ENCODE measurements at places on chromosomes 2 and 18.

- DNase-seq: no peak
Measured at GRCh38 chr2:96485751-96486651, 19.2 kb downstream of the NEURL3 start.

- DNase-seq: no peak
Measured at GRCh38 chr2:130765464-130765863, 10.1 kb downstream of the AMER3 start.

GRCh38 chr2:137809252-137809651 is 155.0 kb upstream of the HNMT start:
- DNase-seq: no peak

DNA sequence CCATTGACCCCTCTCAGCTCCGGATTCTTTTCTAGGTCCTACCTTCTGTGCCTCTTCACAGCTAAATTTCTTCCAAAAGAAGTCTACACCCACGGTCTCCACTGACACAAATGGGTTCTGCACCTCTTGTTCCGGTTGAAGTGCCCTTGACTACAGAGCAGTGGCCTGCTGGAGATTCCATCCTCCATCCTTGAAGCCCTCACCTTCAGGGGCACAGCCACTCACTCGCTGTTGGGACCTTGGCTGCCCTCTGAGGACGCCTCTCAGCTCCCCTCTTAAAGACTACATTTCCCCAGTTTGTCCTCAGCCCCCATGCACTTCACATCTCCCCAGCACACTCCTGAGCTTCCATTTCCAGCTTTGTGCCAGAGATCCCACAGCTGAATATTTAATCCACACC is 226.3 kb downstream of the ATAD2B start:
- DNase-seq: no peak

DNA sequence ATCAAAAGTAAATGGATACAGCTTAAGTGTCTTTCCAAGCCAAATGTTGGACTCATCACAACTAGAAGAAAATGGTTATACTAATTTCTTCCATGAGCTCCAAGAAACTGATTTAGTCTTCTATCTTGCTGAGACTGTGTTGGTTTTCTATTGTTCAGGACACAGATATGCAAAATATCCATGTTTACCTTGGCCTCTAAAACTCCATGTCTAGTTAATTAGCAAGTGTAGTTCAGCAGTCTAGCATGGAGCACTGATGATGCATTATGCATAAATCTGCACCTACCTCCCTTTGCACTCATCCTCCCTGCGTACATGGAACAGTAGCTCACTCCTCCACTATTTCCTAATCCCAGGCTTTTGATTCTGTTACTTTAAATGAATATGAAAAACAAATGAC is 731.4 kb upstream of the CHAC2 start:
- no peak for DNase-seq

DNA sequence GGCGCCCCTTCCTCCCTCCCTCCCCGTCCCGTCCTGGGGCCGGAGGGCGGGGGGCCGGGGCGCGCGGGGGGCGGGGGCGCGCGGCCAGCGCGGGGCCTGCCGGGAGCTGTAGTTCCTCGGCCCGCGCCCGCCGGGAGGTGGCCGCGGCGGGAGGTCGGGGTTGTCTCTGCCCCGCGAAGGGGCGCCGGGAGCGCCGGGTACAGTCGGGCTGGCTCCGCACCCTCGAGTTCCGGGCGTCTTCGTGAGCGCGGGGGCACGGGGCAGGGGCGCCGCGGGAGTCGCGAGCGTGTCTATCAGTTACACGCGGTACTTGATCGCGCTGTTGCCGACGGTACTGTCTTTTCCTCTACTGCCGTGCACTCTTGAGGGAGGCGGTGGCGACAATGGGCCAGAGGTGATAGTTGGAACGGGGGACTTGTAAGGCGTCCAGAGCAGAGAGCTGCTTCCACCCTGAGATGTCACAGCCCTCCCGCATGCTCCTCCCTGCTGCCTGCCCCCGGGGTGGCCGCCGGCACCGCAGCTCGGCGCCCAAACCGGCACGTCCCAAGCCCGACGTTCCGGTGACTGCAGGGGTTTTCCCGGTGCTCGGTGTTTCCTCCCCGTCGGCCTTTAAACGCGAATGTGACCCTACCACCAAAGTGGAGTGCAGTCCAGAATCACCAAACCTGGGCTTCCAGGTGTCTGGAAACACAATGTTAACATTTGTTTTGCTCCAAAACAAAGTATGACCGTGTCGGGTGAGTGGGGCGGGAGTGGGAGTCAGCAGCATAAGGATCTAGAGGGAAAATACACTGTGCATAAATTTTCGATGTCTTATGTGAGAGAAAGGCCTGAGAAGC is at the start of gene PRKD3:
TSS of gene PRKD3 (minus strand) at position 48 of the 839 bp plus-strand sequence. CDS start 8,309 bp downstream, outside the sequence.
- DNase-seq: no peak

DNA sequence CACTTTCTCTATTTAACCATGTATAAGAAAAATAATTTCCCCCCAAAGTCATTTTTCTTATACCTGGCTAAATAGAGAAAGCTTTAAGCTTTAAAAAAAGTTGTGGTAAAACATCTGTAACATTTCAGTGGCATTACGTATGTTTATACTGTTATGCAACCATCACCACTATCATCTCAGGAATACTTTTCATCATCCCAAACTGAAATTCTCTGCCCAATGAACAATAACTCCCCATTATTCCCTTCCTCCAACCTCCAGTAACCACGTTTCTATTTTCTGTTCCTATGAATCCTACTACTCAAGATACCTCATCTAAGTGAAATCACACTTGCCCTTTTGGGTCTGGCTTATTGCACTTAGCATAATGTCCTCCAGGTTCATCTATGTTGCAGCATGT is 1.7 kb upstream of the SLC3A1 start:
- DNase-seq: no peak

DNA sequence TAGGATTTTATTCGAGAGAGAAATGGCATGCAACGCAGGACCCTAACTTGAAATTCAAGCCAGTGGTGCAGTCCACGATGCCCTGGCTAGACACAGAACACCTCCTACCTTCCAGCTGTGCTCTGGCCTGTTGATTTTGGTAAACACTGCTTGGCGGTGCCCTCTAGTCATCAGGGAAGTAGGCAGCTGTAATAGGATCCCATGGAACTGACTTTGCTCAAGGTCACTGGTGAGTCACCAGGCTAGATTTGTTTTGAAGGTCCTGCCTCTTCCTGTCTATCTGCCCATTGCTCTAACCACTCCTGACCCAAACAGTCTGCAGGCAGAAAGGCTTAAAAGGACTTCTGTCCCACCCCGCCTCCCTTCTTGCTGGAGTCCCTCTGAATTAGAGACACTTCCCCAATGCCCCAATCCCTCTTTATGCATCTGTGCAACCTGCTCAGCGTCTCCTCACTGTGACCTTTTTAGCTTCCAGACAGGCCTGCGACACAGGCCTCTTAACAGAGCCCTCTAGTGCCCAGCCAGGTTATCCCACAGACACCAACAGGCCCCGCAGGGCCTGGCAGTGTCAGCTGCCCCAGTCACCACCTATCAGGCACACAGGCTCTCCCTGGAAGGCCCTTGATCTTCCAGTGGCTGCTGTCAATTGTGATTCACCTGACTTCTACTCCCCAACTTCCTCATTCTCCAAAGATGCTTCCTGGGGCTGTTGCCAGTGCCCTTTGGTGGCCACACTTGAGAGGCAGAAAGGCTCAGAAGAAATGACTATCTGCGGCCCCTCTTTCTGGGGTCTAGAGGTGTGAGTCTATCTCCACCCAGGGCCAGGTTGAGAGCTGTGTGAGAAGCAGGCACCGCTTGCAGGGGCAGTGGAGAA is 5.2 kb downstream of the TMEM127 start:
- no peak for DNase-seq

DNA sequence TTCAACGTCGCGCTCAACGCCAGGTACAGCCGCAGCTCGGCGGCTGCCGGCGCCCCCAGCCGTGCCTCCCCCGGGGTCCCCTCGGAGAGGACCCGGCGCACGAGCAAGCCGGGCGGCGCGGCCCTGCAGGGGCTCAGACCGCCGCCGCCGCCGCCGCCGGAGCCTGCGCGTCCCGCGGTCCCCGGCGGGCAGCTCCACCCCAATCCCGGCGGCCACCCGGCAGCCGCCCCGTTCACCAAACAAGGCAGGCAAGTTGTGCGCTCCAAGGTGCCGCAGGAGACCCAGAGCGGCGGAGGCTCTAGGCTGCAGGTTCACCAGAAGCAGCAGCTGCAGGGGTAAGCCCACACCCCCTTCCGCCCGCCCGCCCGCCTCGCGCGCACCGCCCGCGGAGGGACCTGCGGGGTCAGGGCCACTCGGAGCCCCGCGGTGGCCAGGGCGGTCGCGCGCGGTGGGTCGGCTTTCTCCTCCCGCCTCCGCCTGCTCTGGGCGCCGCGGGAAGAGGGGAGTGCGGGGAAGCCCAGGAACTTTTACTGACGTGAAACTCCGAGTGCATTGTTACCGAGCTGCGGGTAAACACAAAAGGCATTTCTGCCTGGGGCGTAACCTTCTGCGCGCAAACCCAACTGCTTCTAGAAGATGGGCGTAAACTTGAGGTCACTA is 861 bp downstream of the LTBP1 start:
- DNase-seq: no peak

DNA sequence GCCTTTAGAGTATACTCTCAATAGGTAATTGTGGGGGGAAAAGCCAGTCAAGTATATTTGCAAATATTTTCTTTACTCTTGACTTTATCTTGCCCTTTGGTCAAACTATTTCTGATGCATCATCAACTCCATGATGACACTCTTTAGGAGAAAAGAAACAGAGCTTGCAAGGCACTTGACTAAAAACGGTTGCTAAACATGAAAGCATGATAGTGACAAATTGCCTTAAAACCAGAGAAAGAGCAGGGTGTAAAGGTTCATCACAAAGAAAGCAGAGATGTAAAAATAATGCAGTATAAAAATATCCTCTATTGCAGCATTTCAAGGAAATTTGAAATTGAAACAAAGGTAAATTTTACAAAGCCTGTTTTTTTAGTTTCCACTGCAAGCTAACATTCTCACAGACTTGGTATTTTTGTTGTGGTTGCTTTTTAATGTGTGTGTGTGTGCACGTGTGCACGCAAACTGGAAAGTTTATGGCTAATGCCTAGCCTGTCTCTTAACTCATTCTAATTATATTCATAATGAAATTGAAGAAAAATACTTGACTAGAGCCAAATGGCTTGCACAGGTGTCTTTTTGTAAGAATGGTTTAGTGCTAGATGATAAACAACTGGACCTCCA is 503.6 kb downstream of the ARHGAP15 start:
- no peak for DNase-seq

GRCh38 chr2:223122781-223123180 is 70.8 kb downstream of the KCNE4 start:
- DNase-seq: no peak

DNA sequence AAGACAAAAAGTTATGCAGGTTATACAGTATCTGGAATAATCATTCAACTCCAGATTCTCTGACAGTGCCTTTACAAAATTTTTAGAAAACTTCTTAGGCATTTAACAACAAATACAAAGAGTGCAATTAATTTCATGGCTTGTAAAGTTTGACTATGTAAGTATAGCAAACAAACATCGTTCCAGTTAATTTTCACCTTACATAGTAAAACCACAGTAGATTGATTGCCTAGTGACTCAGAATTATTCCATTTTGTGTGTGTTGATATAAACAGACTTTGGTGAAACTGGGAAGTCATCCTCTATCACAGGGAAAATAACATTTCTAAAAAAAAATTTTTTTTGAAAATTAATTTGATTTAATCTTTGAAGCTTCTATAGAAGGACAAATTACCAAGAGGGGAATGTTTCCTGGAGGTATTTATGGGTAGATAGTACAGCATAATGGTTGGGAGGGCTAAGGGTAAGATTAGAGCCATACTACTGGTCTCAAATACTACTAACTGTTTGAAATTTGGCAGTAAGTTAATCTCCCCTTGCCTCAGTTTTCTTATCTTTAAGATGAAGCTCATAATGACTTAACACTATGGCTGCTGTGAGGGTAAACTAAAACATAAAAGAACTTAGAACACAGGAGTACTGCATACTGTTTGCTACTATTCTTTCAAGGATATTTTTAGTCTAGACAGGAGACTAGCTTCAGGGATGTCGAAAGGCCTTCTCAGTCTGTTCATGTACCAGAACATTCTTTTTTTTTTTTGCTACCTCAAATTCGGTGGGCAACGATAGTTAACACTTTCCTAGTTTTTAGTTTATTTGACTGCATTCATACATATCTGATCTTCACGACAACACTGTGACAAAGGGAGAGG is 19.6 kb downstream of the NDUFAF7 start:
- no peak for DNase-seq

GRCh38 chr2:155372969-155373368 is 674.5 kb downstream of the KCNJ3 start:
- no peak for DNase-seq

- DNase-seq: no peak
Measured at GRCh38 chr18:74665346-74665745, 67.7 kb downstream of the ZNF407 start.

- no peak for DNase-seq
Measured at GRCh38 chr2:83342860-83343329, 1116.2 kb downstream of the SUCLG1 start.

DNA sequence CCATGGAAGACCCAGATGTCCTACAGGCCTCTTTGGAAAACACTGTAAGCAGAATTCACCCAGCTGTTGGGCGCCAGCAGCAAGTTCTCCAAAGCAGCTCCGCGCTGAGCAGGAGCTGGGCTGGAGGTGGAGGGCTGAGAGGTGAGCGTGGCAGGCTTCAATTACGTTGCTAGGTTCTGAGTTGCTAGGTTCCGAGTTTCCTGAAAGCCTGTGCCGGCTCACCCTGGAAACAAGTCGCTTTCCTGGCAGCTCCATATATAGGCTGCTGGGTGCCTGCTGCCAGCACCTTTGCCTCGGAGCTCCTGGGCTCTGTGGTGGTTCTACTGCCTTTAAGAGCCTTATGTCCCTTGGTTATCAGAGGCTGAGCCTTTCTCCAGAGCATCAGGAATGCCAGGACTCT is 14.4 kb upstream of the EGR4 start:
- no peak for DNase-seq

DNA sequence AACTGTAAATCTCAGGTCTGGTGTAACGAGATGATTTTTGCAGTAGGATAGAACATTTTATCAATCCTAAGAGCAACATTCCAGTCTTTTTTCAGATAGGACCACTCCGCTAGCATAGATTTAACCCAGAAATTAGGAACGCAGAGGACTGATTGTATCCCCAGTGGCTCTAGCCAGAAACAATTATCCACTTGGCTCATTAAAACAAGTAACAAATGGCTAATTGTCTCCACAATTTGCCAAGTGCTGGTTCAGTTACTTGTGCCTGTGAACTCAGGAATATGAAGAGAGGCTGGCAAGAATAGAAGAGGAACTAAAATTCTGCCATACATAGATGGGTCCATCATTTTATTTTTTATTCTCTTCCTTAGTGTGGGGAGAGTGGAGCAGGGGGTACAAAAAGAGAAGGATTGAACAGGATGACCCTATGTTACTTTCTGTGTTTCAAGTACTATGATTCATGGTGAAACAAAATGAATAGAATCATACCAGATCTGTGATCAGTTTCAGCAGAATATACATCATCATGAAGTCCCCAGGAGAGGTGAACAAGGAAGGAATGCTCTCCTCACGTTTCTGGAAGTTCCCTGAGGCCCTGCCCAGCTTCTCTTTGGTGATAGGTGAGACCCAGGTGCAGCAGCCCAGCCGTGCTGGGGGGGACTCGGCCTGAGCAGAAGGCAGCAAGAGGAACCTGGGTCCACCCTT is 121.6 kb downstream of the ARL4C start:
- no peak for DNase-seq

GRCh38 chr2:177817300-177817699 is 255.3 kb downstream of the PDE11A start:
- no peak for DNase-seq
